ENCODE measurements at places on chromosomes 13 and 19.

DNA sequence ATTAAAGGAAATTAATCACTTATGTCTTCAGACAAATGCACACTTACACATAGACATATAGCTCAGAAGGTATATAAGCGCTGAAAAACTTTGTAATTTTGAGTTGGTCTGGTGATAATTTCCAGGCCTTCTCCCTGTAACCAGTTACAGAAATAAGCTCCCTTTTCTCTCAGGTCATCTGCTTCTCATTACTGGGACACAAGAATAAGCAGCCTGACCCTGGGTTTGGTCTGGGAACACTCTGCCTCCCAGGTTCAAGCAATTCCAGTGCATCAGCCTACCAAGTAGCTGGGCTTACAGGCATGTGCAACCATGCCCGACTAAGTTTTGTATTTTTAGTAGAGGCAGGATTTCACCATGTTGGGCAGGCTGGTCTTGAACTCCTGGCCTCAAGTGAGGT, 274.5 kb downstream of the LMO7 start:
- no peak for DNase-seq

DNA sequence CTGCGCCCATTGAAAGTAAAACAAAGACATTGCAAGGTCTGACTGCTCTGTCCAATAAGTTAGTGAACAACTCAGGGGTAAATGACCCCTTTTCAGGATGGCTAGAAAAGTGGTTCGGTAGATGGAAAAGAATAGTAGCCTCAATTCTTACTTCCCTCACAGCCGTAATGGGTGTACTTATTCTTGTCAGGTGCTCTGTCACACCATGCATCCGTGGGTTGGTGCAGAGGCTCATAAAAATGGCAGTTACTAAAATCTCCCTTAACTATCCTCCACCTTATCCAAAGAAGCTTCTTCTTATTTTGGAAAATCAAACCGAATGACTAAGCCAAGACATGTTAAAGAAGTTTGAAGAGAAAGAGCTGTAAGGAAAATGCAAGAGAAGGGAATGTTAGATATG, 31.4 kb upstream of the ZNF83 start:
- no peak for DNase-seq

DNA sequence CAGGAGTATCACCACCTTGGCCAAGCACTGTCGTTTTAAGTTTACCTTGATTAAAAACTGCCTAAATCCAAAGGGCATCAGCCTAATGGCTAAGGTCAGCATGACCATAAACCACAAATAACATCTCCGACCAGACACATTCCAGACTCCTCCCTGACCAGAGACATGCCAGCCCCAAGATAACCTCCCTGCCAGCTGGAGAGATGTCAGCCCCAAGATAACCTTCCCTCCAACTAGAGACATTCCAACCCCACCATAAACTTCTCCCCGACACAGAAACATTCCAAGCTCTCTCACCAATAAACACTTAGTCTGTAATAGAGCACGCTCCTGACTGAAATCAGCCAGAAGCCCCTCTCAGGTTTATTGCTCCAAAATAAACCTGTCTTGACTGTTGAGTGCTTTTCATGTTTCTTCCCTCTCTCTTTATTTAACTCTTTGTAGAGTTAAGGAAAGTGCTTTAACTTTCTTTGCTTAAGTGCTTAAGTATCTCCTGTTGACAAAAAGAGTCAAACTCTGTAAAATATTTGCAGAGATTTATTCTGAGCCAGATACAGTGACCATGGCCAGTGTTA, 36.5 kb downstream of the WDR87 start:
- no peak for DNase-seq

DNA sequence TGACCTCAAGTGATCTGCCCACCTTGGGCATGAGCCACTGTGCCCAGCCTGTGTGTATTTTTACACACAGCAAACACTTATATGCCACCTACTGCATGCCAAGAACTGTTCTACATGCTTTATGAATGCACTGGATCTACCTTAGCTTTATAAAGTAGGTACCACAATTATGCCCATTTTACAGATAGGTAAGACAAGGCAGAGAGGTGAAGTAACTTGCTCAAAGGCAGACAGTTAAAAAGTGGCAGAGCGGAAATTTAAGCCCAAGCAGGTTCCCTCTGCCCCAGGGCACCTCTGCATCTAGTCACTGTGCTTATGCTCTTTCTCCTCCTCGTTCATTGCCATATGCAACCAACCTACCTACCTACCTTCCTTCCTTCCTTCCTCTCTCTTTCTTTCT, 10.5 kb downstream of the ADAMTS10 start:
- no peak for DNase-seq

DNA sequence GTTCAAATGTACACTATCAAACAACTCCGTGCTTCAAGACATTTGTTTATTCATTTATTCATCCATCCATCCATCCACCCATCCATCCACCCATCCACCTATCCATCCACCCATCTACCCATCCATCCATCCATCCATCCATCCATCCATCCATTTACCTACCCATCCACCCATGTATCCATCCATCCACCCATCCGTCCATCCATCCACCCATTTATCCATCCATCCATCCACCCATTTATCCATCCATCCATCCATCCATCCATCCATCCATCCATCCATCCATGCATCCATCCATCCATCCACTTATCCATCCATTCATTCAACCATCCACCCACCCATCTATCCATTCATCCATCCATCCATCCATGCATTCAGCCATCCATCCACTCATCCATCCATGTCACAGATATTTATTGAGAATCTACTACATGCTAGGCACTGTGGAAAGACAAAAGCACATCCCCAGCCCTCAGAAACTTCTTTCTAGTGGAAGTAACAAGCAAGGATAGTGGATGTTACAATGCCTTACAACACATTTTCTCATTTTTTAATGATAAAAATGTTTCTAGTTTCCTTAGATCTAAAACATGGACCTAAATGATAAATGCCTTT, 237.6 kb downstream of the ZNF536 start:
- no peak for DNase-seq

GRCh38 chr13:75635101-75635827, 866 bp upstream of the LMO7 start:
- DNase-seq: no peak
